ENCODE measurements at places on chromosomes 16 and 17.

DNA sequence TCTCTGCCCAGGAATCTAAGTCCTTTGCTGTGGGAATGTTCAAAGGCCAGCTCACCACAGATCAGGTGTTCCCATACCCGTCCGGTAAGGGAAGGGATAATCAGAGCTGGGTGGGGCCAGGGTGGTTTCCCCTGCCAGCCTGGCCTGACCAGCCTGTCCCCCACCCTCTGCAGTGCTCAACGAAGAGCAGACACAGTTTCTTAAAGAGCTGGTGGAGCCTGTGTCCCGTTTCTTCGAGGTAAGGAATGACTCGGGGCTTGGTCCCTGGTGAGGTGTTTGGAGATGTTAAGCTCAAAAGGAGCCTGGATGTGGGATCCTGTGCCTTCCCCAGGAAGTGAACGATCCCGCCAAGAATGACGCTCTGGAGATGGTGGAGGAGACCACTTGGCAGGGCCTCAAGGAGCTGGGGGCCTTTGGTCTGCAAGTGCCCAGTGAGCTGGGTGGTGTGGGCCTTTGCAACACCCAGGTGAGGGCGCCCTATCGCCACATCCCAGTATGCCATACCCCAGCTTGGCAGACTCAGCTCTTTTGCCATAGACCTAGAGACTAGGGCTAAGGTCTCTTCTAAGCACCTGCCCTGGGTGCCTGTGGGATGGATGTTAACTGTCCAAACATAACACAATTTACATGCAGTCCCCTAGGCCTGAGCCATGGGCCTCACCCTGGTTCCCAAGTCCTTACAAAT is 997 bp downstream of the ACADVL start:
- peak; percentile 78 for DNase-seq

DNA sequence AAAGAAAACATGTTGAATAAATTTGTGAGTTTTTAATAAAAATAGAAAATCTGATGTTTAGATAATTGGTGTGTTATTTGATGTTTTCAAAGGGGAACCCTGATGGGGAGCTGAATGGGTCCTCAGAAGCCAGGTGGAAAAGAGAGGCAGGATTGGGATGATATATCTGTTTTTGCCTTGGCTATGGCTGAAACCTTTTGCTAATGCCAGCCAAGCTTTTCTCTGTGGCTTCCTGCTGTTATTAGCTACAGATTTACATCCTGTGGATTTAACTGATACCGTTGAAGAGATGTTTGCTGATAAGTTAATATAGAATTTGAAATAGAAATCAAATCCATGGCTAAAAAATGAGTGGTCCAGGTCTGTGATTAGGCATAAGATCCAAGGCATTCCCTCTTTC is 4.2 kb upstream of the AATF start:
- DNase-seq, result no peak

DNA sequence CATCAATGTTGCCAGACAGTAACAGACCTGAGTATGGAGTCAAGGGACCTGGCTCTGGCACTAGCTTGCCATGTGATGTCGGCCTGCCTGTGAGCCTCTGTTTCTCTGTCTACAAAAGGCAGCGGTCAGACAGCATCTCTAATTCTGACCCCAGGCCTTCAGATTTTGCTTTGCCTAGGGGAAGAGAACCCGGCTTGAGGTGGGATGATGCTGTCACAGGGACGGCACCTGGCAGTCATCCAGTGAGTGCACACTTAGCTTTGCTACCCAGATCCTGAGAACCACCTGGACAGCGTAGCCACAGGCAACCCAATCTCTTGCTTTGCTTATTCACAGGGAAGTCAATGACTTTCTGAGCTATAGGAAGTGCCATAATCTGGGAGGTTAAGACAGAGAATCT is 135.2 kb upstream of the SALL1 start:
- DNase-seq, result no peak

- DNase-seq, result no peak
Observed at GRCh38 chr16:64773184-64773583, 348.7 kb downstream of the CDH11 start.

DNA sequence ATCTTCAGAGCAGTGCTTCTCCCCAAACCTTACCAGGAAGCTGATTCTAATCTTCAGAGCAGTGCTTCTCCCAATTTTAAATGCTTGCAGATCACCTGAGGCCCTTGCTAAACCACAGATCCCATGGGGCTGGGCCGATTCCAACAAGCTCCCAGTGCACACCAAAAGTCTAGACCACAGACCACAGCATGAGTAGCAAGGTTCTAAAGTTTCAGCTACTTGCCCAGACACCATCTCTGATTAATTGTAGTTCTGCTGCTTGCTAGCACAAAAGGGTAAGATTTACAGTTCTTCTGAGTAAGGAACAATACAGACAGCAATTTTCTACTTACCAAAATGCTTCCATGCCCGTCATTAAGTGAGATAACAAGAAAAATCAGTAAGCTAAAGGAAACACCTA is 12.2 kb downstream of the CLEC3A start:
- no peak for DNase-seq

GRCh38 chr16:18797746-18798145 is 3.6 kb downstream of the ARL6IP1 start:
- DNase-seq, result no peak

GRCh38 chr17:67679225-67679624 is 38.5 kb upstream of the NOL11 start:
- DNase-seq, result no peak

DNA sequence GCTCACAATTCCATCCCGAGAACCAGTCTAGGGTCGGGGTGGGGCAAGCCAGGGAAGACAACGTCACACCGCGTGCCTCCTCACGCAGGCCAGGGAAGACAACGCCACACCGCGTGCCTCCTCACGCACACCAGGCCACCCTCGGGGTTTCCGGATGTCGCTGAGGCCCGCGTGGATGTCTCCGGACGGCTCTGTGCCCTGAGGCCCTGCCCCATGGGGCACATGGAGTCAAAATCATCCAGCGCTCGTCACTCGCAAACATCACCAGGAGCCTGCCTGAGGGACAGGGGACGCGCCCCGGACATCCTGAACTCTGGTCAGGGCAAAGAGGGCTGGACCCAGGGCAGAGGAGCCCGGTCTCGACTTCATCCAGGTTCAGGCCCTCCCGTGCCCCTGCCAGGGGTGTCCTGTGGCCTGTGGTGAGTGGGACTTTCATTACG is 3.7 kb downstream of the TMEM204 start:
- DNase-seq, result no peak

GRCh38 chr16:13005721-13006247 is 104.4 kb downstream of the SHISA9 start:
- no peak for DNase-seq

- DNase-seq, result no peak
Observed at GRCh38 chr16:89697161-89697615, 4.3 kb downstream of the SPATA2L start.

DNA sequence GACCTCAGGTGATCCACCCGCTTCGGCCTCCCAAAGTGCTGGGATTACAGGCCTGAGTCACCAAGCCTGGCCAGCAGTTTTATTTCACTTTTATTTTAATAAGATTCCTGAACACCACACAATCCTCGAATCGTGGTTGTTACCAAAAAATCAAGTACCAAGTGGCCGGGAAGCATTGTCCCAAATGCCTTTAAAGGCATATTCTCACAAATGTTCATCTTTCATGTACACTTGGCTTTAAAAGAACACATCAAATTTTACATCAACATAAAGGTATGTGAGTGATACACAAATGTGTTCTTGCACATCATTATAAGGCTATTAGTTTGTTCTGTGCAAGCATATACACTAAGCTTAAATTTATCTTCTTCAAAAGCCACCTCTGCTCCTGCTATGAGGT is 8.1 kb upstream of the MYH11 start:
- DNase-seq, result no peak

DNA sequence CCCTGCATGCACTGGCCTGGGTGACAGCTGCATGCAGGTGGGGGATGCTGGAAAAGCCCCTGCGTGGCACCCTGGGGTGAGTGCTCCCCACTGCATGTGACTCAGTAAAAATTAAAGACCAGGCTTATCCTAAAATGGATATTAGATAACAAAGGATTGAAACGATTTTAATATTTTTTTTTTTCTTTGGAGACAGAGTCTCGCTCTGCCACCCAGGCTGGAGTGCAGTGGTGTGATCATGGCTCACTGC is 334.9 kb downstream of the C16orf95 start:
- no peak for DNase-seq

DNA sequence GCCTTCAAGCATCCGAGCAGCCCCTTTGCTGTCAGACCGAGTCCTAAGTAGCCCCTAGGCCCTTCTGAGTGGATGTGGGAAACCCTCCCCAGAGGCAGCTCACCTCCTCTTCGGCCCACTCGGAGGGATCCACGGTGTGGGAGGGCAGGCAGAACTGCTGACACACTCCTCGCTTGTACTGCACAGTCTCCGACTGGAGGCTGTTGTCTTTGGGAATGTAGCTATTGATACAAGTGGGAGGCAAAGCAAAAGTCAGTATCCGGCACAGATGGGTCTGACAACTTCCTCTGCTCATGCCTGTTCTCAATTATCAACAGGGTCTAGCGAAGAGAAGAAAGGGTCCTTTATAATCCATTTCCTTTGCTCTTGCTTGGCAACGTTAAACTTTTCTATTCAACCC is 25.9 kb upstream of the FOXJ1 start:
- DNase-seq, result no peak

GRCh38 chr17:28338056-28338768 is 2.7 kb downstream of the TNFAIP1 start:
- DNase-seq, result no peak

GRCh38 chr16:30977502-30977901 is 7.5 kb upstream of the HSD3B7 start:
- no peak for DNase-seq

DNA sequence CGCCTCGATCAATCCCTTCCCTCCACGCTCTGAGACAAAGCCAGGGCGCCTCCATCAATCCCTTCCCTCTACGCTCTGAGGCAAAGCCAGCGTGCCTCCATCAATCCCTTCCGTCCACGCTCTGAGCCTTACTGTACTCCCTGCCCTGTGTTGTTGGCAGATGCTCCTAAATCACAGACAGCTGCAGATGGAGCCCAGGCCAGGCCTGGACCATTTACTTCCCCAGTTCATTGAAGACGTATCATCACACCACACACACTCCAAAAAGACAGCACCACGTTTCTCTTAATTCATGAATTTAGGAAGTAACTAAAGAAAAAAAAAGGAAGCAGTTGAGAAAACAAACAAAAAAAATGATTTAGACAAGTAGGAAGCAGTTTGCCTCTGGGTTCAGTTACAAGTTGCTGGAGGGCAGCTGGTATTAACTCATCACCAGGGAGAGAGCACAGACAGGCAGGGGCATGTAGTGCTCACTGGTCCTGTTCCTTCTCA is 7.4 kb upstream of the CD300LD start:
- peak; percentile 11 for DNase-seq

- DNase-seq, result no peak
Observed at GRCh38 chr17:8577868-8578267, 52.7 kb downstream of the MYH10 start.

DNA sequence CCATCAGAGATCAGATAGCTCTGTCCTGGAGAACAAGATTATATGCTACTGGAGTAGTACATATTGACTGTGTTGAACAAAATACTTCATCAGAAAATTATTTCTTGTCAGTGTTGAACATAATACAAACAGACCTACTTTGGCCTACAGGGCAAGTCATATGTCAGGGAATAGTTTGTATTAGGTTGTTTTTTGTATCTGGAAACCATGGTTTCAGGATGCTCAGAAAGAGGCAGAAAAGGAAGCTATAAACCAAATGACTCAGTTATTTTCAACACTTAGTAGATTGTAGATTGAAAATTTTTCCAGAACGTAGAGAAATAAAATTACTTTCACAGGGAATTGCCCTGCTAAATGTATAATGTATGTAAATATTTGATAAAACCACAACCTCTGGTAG is 198.4 kb downstream of the CYB561 start:
- DNase-seq, result no peak

GRCh38 chr17:42698736-42699414 is 16.5 kb downstream of the CNTNAP1 start:
- no peak for DNase-seq

DNA sequence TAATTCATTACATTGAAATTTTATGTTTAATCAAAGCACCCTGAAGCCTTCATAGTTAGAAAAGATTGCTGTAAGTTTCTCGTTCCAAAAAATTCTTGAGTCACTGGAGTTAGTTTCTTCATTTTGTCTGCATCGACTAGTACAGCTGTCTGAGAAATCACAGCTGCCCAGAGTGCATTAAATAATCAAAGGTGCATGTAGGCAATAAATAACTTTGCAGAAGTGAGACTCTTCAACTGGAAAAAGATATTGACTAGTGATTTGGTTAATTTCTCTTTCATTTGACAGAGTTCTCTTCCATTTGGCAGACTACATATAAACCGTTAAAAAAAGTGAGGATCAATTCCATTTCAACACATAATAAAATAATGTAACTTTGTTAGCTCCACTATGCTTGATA is 234.0 kb downstream of the CNTNAP4 start:
- no peak for DNase-seq

DNA sequence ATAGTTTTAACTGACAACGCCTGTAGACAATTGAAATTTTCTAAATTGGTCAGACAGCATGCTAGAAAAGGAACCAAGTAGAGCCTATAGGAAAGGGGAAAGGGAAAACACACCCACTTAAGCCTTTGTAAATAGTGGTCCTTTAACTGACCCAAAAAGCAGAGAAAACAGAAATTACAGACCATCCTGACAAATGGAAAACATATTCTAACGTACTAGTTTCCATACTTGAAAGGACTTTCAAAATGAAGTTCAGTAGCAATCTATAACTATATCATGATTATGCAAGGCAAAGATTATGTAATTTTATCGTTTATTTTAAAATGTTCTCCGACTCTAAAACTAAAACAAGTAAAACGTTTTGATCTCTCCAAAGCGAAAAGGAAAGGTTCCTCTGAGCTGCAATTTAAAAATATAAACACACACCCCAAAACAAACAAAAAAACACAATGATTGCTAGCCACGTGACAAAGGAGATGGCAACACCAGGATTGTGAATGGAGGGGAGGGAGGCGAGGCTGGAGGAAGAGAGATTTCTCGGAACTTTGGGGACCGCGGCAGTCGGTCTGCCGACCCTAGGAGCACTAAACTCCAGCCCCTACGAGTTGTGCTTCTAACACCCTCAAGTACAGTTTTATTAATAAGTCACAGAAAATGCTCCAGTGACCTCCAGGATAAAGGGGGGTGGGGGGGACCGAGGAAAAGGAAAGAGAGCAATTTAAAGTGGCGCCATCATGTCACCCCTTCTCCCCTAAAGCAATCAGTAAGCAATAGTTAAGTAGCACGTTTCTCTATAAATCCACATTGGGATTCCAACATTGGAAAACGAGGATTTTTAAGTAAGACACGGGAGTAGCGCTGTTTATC is 1.7 kb downstream of the KANSL1 start:
- DNase-seq, result peak; percentile 58

DNA sequence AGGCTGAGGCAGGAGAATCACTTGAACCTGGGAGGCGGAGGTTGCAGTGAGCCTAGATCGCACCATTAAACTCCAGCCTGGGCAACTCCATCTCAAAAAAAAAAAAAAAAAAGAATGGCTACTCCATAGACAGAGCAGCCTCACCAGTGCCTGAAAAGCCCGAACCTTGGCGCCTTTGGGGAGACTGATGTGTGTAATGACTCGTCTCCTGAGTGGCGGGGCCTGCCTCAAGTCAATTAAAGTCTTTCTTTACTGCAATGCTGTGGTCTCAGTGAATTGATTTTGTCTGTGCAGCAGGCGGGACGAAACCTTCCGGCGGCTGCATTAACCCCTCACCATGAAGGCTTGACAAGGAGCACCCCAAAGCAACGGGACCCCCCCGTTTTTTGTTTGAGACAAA is 3.5 kb upstream of the UQCC4 start:
- DNase-seq, result no peak

- DNase-seq, result no peak
Observed at GRCh38 chr17:14198575-14198974, 38.1 kb downstream of the CDRT15 start.

Measured in epithelial cell of esophagus (primary cell).